ENCODE measurements at places on chromosomes 5 and 9. TPM values are rescaled to one million over a fixed set of nuclear protein-coding genes. Genes with fewer than 3 reads are reported as not detected.

The GARIN3 gene
- total RNA-seq: not detected

DNA sequence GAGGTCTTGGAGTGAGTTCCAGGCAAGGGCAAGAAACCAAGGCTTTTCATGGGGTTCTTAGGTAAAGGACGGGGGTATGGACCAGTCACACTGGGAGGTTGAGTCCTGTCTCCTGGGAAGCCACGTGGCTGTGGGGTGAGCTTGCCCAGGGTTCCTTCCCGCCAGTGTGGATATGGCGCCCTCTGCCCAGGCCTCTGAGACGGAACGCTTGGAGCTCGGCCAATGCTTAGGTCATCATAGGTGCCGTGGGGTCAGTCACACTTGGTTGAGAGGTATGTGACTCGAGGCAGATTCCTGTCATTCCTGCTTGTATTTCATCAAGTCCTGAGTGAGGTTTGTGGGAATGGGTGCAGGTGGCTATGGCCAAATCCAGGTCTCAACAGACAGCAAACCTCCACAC lies 46.2 kb downstream of the TENT4A start:
- DNase-seq: no peak

- no peak for DNase-seq
These were observed 67.4 kb upstream of the ZNF618 start for GRCh38 chr9:113808391-113809358.

GRCh38 chr9:123312306-123312877 lies 43.6 kb upstream of the CRB2 start:
- no peak for DNase-seq

GRCh38 chr9:8651070-8651845 lies 851.7 kb upstream of the DMAC1 start:
- DNase-seq: no peak

DNA sequence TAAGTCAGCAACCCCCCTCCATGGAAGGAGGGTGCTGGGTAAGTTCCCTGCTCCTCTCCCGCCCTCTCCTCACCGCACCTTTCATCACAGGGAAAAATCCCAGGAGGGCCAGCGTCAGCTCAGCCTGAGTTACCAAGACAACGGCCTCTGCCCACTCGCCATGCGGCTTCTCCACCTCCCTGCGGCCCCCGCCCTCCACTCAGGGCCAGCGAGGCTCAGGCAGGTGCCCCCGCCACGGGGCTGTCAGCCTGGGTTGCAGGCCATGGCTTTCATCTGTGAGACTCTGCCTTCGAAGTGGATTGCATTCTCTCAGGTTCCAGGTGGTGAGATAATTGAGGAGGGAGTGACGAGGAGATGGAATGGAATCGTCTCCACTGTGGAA lies 27.2 kb upstream of the LAMC3 start:
- no peak for DNase-seq

DNA sequence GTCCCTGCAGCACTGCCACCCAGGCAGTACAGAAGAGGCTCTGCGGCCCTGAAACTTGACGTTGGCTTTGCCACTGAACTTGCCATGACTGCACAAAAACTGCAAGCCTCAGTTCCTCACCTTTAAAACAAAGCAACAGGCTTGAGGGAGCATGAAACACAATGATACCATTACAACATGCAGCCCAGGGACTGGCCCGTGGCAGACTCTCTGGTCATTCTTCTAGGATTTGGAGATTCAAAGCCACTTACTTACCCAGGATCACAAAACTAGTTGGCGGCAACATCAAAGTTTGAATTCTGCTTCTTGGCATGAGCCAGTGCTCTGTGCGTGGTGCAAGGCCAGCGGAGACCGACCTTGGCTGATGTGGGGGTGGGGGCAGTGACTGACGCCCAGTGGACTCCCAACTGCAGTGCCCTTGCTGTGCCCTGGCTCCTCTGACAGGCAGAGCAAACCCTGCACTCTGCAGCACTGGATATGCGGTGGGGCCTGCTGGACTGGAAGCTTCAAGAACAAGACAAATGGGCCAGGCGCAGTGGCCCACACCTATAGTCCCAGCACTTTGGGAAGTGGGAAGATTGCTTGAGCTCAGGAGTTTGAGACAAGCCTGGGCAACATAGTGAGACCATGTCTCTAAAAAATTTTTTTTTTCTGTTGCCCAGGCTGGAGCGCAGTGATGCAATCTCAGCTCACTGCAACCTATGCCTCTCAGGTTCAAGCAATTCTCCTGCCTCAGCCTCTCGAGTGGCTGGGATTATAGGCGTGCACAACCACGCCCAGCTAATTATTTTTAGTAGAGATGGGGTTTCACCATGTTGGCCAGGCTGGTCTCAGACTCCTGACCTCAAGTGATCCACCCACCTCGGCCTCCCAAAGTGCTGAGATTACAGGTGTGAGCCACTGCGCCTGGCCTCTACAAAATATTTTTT lies 18.9 kb downstream of the SQSTM1 start:
- peak; percentile 40 for DNase-seq

The TIMD4 gene
- 0.17 TPM for total RNA-seq

The PARP8 gene
- 14.5 TPM for total RNA-seq

- DNase-seq: no peak
These were observed 30.5 kb downstream of the PCSK1 start for GRCh38 chr5:96402500-96402899.

DNA sequence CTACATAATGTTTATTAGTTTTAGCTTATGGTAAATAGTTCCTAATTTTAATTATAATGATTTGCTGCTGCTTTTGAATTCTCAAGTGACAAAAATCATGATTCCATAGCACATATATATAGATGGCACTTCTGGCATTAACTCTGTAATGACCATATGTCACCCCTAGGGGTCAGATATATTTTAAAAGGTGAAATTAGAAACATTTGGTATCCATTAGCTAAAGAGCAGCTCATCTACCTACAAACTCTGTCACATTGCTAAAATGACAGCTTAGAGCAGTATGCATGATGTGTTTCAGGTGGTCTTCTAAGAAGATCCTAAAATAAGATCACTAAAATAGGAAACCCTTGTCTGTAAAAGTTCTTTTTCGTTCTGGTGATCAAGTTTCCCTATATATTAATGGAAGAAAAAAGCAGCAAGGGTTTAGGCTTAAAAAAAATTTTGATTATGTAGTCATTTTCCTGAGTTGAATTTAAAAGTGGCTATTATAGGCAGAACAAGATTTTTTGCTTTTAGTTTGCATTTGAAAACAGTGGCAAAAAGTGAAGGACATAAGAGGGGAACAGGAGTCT lies 157.7 kb upstream of the POU5F2 start:
- DNase-seq: no peak

The PFN3 gene
- total RNA-seq: not detected

GRCh38 chr5:425714-426113 lies 17.3 kb upstream of the EXOC3 start:
- DNase-seq: no peak

The ALDH7A1 gene
- total RNA-seq: 45.4 TPM

GRCh38 chr9:110156902-110157301 lies 51.1 kb downstream of the C9orf152 start:
- no peak for DNase-seq

- DNase-seq: no peak
These were observed 10.4 kb upstream of the ZNF354B start for GRCh38 chr5:178849316-178849715.

DNA sequence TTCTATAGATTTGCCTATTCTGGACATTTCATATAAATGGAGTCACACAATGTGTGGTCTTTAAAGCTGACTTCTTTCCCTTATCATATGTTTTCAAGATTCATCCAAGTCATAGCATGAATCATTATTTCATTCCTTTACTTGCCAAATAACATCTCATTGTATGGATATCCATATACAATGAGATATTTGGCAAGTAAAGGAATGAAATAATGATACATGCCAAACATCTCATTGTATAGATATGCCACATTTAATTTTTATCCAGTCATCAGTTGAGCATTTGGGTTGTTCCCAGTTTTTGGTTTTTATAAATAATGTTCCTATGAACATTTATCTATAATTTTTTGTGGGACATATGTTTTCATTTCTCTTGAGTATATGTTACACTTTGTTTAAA lies 20.5 kb upstream of the OR2K2 start:
- no peak for DNase-seq

The LVRN gene
- total RNA-seq: 0.27 TPM

The CDKN2AIPNL gene
- 39.6 TPM for total RNA-seq

The SMU1 gene
- total RNA-seq: 16.1 TPM

The OTP gene
- total RNA-seq: not detected

The POU5F2 gene
- total RNA-seq: 0.32 TPM

The CNOT6 gene
- total RNA-seq: 16.5 TPM

The PIGO gene
- total RNA-seq: 8.2 TPM

- no peak for DNase-seq
These were observed 30.8 kb downstream of the MTAP start for GRCh38 chr9:21833090-21833801.

- no peak for DNase-seq
These were observed 16.6 kb upstream of the MLANA start for GRCh38 chr9:5874048-5874447.

DNA sequence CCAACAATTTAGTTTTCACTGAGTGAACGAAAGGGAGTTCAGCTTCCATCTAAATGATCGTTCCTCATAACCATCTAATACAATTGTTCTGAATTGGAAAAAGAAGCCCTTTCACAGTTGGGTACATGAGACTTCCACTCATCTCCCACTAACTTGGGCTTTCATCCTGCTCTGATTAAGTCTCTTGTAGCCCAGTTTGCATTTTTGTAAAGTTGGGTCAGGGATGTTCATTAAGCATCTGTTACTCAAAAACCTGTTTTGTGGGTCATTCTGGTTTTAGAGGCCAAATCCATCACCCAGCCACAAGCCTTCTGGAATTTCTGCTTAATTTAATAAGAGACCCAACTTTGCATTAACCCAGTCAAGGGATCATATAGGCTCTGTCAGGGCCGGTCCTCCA lies 385.3 kb downstream of the BNC2 start:
- DNase-seq: no peak

GRCh38 chr5:23864786-23865185 lies 357.4 kb downstream of the PRDM9 start:
- no peak for DNase-seq

GRCh38 chr9:134344068-134344799 lies 18.0 kb downstream of the RXRA start:
- peak; percentile 57 for DNase-seq

- peak; percentile 52 for DNase-seq
These were observed 20.9 kb downstream of the CYFIP2 start for GRCh38 chr5:157286761-157287211.

GRCh38 chr9:129972816-129973215 lies 70.2 kb downstream of the FNBP1 start:
- no peak for DNase-seq

The SLC6A3 gene
- total RNA-seq: 0.18 TPM

- DNase-seq: no peak
These were observed at the start of gene PCDHA8 for GRCh38 chr5:140840978-140841962. PCDHA8 (plus strand) TSS chr5:140841187; CDS start chr5:140841322, 135 bp downstream.

The TSSK1B gene
- not detected for total RNA-seq

DNA sequence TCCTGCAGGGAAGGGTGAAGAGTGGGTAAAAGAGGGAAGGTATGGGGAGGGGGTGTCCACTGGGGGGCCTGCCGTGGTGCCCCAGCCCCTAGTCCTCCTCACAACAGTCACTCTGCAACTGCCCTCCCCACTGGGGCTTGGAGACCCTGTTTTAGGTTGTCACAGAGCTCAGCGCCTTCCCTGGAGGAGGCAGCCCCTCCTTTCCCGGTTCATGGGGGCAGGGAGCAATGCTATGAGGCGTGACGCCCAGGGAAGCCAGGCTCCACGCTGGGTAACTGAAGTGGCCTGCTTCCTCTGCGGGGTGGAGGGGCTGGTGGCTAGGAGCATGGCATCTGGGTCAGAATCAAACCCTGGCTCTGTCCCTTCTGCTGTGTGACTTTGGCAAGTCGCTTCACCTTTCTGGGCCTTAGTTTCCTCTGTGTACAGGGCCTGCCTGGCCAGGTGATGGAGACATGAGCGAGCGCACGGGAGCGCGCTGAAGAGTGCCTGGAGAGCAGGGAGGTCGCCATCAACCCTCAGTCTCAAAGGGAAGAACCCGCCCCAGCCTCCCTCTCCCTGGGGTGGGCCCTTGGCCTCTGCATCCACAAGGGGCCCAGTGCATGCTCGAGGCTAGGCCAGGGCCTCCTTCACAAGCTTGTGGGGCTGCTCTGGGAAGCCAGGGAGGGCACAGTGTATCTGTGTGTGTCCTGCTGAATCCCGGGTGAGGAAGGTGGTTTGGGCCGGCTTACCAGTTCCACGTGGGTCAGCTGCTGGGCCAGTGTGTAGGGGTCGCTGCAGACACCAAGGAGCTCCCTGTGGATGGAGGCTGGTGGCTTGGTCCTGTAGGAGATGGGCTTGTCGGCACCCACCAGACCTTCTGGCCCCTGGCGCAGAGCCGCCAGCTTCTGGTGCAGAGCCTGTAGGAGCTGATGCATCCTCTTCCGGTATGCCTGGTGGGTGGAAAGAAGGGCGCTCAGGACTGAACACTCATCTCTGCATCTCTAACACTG lies 56.4 kb upstream of the RNF130 start:
- DNase-seq: no peak

DNA sequence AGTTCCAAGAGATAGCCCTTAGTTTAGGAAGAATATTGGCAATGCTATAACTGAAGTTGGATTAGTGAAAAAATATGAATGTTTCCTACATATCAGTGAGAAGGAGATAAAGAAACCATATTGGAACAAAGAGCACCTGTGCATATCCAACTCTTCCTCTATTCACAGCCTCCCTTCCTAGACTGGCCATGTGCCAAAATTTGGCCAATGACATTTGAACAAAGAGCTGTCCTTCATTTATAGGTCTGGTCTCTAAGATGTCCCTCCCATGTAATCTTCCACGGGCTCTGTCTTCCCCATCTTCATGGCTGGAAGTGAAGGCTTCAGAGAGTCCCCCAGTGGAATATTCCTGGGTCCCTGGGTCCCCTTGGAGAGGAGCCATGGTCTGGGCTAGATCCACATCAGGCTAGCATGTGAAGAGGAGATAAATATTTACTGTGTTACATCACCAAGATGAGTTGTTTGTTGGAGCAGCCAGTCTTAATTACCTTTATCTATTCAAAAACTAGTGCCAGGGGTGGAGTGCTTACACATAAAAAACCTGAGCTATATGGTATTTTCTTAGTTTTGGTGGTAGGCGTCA lies 190.0 kb upstream of the S1PR3 start:
- no peak for DNase-seq

DNA sequence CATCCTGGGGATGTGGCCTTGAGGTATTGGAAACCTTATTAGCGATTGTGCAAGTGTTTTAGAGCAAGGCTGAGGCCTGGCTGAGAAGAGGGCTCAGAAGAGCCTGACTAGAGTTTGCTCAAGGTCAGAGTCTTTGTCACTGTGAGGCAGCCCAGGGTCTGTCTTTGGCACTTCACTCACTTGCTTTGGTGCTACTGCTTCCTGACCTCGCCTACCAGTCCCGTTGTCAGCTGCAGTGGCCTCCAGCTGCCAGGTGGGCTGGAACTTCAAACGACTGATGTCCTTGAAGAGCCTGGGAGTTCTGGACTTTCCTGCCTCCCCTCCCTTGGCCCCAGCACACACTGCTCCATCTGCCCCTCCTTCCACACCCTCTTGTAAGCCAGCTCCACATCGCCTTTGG lies 228.0 kb downstream of the SNX18 start:
- no peak for DNase-seq

Data from heart right ventricle (tissue), 16 donors.